Left kidney (tissue), 8 donors: ENCODE measurements at places on chromosomes 7 and 10. TPM values are rescaled to one million over a fixed set of nuclear protein-coding genes. Genes with fewer than 3 reads are reported as not detected.

DNA sequence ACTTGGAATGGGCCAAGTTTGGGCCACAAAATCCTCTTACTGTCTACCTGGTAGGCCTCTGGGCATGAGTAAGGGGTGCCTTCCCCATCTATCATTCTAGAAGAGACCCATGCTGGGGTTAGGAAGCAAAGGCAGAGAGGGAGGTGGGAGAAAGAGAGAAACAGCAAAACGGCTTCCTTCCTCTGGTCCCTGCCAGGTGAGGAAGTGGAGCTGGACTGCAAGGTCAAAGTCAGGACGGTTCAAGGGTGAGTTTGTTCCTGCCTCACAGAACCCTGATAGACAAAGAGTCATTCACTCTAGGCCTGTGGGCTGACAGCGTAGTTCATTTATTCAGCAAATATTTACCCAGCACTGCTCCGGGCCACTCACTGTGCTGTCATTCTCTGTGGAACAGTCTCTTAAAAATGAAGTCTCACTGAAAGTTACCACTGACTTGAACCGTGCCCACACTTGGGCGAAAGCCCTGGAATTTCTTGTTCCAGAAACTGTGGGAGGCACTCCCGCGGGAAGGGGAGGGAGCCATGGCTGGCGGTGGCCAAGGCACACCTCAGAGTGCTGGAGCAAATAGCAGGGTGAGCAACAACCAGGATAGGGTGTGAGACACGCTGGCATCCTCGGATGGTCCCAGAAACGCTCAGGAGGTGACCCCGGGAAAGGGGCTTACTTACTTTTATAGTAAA, 26.2 kb upstream of the ECHDC3 start:
- no peak for DNase-seq

DNA sequence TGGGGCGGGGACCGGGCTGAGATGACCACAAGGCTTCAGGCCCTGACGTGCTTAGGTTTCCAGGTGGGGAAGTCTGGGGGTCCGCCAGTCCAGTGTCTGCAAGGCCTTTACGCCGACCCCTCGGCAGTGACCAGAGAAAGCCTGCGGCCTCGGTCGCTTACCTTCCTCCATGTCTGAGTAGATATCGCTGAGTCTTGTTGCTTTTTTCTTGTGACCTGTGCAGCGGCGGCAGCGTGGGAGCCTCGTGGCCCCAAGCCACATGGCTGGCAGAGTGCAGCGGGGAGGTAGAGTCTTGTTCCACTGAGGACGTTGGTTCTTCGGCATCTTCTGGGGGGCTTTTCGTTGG, 329 bp downstream of the NOLC1 start:
- DNase-seq: no peak

DNA sequence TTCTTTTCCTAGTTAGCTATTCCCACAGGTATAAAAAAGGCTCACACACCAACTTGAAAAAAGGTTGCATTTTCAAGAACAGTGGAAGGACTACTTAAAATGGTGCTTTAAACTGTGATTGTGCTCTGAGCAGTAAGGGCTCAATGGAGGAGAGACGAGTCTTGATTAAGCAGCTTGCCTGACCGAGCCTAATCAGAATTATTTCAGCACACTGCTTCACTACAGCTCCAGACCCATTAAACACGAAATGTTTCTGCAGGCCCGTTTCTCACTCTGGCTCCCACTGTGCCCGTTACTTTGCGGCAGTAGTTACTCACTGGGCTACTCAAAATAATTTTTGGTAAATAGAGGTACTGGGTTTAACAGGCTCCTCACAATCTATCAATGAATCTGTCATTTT, 126.0 kb downstream of the NRCAM start:
- no peak for DNase-seq

DNA sequence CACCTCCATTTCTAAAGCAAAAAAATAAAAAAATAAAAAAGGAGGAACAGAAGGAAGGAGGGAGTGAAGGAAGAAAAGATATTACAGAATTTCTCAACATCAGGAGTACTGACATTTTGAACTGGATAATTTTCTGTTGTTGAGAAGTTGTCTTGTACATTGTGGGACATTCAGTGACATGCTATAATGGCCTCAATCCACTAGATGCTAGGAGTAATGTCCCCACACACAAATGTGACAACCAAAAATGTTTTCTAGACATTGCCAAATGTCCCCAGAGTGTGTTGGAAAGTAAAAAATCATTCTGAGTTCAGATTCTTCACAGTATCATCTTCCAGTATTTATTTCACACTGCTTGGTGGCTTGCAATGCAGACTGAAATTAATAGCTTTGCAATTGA, 6.5 kb downstream of the ZNF438 start:
- DNase-seq: no peak

DNA sequence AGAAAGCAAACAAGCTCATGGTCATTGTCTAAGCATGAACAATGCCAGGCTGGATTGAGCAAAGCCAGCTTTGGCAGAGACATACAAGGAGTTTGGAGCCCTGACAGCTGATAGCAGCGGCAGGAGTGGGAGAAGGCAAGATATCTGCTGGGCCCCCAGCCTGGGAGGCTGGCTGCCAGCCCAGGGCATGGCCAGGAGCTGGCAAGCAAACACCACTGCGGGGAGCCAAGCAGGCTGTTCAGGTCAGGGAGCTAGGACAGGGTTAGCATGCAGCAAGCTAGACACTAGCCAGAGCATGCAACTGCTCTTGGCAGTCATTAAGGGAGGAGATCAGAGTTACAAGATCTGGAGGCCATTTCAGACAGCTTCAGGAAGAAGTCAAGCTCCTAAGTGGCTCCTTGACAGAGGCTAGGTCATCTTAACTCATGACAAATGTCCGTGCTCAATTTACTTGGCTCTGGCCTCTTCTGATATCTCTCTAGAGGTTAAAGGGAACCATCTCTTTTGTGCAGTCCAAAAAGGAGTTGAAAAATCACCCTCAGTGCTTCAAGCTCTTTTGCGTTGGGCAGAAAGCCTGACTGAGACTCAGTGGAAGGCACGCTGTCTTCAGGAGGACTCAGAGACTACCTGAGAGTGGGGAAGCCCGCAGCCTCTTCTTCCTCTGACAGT, 436.8 kb upstream of the C7orf33 start:
- DNase-seq: no peak

GRCh38 chr7:99562832-99563231, 4.4 kb downstream of the ZNF655 start:
- DNase-seq: no peak

- no peak for DNase-seq
Measured at GRCh38 chr7:70646536-70647248, 485.3 kb upstream of the GALNT17 start.

GRCh38 chr10:2262333-2262732, 525.0 kb upstream of the ADARB2 start:
- no peak for DNase-seq

PPIA gene
- polyA plus RNA-seq: 1,199 TPM

MORN4 gene
- polyA plus RNA-seq: 24.7 TPM
